ENCODE measurements at places on chromosomes 5 and 9. TPM values are rescaled to one million over a fixed set of nuclear protein-coding genes. Genes with fewer than 3 reads are reported as not detected.

- no peak for DNase-seq
Observed at GRCh38 chr9:83920469-83920926, 734 bp downstream of the KIF27 start.

DNA sequence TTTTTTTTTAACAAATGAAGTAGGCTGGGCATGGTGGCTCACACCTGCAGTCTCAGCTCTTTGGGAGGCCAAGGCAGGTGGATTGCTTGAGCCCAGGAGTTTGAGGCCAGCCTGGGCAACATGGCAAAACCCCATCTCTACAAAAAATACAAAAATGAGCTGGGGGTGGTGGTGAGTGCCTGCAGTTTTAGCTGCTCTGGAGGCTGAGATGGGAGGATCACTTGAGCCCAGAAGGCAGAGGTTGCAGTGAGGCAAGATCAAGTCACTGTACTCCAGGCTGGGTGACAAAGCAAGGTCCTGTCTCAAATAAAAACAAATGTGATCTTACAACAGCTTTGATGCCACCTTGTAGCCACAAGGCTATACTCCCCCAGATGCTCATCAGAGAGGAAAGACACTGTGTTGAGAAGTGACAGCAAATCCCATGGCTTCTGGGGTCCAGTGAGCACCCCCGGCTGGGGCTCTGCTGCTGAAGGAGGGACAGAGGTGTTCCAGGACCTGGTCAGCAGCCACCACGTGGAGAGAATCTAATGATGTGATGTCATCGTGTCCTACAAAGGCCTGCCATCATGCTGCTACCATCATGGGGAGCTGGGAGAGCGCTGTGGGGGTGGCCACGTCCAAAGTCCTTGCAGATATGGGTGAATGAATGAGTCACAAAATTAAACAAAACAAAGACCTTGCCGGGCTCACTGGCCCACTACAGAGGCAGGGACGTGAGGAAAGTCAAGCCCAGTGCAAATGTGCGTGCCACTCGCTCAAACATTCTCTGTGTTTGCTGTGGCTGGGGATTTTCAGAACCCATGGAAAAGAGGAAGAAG lies 60.7 kb downstream of the PRRT1B start:
- no peak for DNase-seq

GRCh38 chr5:133232435-133232834 lies 180.6 kb downstream of the HSPA4 start:
- DNase-seq, result no peak

DNA sequence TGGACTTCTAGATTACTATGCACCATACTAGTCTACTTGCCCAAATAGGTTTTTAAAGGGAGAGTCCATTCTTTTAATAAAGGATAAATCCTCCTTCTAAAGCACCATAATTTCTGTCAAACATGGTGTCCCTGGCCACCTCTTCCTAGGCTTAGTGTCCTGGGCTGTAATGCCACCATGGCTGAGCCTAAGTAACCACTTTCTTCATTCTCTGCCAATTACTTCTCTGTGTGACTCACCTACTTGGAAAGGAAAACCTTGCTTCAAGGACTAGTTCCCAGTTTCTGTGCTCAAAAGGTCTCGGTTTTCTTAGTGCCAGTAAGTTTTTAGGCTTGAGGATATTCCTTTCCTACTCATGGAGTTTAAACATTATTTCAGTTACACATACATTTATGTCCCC lies 273.4 kb downstream of the DENND1A start:
- DNase-seq, result no peak

GRCh38 chr5:173710528-173710927 lies 94.1 kb upstream of the BOD1 start:
- no peak for DNase-seq

- DNase-seq, result no peak
Observed at GRCh38 chr9:127457191-127457878, 6.0 kb downstream of the LRSAM1 start.

- no peak for DNase-seq
Observed at GRCh38 chr9:88818495-88819201, 172.6 kb upstream of the S1PR3 start.

DNA sequence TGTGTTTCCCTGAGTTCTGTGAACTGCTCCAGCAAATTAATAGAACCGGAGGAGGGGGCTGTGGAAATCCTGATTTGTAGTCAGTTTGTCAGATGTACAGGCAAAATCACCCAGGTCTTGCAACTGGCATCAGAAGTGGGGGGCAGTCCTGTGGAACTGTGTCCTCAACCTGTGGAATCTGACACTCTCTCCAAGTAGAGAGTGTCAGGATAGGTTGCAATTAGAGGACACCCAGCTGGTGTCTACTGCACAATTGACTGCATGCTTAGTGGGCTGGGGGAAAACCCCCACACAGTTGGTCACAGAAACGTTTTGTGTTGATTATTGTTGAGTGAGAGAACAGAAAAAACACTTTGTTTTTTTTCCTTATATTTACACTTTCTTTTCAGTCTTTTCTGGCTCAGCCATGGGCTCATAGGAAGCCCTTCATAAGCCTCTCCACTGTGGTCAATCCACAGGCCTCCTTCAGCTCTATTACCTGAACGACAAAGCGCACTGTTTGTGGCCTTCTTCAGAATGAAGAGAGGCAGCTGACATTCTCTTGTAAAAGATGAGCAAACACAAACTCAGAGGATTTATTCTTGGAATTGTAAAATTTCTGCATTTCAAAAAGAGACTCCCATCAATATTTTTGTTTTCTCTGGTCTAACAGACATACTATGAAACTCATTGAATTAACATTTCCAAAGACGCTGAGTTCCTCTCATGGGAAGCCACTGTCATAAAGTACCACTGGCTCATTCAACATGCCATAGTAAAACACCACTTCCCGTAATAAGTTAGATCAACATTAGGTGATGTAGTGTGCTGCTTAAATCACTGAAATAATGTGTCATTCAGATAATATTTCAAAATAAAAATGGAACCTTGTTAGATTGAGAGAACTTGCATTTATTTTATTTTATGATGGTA lies 348.9 kb upstream of the RFX3 start:
- no peak for DNase-seq

DNA sequence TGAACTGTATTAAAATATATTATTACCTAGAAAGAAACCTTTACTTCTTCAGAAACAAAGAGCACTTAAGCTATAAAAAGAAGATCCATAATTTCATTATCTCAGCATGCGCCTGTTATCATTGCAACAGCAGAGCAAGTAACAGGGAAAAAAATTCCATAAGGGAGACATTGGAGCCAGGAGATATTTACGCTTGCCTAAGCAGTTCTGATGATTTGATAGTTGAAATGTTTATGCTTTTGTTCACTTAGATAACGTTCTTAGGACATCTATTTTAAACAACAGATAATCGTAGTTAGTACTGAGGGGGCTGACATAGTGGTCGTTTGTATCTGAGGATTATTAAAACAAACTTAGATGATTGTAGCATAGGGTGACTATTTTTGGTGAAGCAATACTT lies 252.5 kb downstream of the NNT start:
- no peak for DNase-seq

- no peak for DNase-seq
Observed at GRCh38 chr9:17744786-17745185, 165.9 kb downstream of the SH3GL2 start.

DNA sequence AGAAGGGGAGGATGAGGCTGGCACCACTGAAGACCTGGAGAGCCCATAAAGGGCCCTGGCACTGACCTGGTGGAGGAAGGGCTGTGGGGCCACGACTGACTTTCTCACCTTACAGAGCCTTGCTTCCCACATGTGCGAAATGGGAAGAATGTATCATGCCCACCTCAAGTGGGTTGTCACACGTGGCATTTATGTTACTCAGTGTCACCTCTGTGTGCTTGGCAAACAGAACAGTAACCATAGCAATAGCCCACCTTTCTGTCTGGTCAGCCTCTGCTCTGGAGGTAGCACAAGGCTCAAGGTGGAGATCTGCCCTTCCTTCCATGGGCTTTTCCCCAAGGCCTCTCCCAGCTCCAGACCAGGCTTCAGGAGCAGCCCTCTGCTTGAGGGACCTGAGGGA lies 16.7 kb downstream of the TCF7 start:
- DNase-seq, result peak; percentile 55

DNA sequence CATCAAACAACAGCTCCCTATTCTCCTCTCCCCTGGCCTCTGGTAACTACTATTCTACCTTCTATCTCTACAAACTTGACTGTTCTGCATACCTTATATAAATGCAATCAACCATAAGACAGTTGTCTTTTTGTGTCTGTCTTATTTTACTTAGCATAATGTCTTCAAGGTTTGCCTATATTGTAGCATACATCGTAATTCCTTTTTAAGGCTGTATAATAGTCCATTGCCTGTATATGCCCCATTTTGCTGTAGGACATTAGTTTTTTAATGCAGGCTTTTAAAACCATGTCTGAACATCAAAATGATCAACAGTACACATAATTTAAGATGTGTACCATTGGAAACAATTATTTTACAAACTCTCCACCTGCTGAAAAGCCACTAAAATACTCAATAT lies 12.4 kb downstream of the ANKH start:
- DNase-seq, result no peak

DNA sequence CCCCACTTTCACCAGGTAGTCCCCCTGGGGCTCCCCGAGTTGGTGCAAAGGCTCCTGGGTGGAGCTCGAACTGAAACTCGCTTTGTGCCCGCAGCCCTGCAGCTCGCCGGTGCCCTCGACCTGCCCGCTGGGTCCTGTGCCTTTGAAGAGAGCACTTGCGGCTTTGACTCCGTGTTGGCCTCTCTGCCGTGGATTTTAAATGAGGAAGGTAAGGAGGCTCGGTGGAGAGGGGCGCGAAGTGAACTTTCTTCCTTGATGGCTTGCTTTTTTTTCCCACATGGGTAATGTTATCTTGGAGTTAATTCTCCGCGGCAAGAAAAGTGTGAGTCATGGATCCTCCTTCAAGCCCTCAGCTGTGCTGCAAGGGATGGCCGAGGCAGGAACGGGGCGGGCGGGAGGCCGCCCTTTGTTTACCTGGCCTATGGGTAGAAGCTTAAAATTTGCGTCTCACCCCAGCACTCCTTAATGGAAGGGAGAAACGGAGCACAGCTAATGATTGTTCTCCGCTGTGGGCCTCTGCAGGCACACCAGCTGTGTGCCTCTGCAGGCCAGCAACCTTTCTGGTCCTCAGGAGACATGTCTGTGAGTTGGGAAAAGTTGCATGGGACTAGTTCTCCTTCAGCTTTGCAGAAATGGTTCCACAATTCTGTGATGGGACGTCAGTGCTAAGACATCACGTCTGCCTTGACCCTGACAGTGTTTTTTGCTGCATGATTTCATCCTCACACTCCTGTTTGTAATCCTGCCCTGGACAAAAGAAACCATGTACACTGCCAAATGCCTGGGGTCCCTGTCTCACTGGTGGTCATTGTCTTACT lies 1.1 kb downstream of the MAMDC2 start:
- DNase-seq, result no peak

- no peak for DNase-seq
Observed at GRCh38 chr9:122777935-122778627, 10.7 kb upstream of the OR5C1 start.

DNA sequence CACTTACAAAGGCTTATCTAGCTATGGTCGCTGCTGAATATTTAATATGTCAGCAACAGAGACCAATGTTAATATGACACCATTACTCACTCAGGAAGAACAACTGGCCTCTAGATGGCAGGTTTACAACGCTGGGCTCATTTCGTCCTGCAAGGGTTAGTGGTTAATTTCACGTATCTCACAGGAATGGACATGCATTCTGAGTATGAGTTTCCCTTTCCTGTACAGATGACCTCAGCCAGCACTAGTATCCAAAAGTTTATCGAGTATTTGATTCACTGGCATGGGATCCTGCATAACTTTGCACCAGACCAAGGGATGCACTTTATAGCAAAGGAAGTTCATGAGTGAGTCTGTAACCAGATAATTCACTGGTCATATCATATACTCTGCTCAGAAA lies 8.7 kb upstream of the TRPC7 start:
- DNase-seq, result no peak

- DNase-seq, result no peak
Observed at GRCh38 chr5:138664276-138664943, 88.8 kb upstream of the CTNNA1 start.

DNA sequence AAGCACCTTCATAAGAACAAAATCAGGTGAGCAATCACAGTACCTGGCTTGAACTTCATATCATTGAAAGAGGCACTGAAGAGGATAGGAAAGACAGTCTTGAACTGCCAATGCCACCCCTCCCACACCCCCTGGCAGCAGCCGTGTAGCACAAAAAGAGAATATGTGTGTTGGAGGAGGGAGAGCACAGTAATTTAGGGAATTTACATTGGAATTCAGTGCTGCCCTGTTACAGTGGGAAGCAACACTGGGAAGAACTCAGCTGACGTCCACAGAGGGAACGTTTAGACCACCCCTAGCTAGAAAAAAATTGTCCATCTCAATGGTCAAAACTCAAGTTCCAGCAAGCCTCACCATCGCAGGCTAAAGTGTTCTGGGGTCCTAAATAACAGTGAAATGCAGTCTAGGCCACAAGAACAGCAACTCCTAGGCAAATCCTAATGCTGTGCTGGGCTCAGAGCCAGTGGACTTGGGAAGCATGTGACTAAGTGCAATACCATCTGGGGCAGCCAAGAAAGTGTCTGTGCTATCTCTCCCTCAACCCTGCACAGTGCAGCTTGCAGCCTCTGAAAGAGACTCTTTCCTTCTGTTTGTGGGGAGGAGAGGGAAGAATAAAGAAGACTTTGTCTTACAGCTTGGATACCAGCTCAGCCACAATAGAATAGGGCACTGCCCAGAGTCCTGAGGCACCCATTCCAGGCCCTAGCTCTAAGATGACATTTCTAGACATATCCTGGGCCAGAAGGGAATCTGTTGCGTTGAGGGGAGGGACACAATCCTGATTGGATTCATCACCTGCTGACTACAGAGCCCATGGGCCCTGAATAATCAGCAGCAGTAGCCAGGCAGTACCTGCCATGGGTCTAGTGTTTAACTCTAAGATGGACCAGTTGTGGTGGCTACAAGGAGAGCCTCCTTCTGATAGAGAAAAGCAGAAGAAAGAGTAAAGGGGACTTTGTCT lies 62.1 kb upstream of the VLDLR start:
- DNase-seq, result no peak

DNA sequence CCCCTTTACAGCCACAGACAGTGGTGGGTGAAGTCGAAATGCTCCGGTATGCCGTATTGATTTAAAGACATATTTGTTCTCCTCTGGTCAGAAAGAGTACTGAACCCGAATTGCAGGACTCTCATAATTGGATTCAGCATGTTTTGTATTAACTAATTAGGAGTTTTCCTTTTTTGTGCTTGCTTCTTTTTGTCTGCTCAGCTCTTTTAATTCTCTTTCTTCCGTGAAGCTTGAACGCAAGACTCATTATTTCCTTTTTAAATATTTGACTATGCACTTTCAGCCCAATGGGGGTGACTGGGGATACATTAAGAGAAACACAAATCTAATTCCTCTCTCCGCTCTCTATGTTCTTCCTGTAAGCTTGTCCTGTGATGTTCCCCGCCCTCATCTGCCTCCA lies 246.6 kb upstream of the IRX2 start:
- DNase-seq, result no peak

DNA sequence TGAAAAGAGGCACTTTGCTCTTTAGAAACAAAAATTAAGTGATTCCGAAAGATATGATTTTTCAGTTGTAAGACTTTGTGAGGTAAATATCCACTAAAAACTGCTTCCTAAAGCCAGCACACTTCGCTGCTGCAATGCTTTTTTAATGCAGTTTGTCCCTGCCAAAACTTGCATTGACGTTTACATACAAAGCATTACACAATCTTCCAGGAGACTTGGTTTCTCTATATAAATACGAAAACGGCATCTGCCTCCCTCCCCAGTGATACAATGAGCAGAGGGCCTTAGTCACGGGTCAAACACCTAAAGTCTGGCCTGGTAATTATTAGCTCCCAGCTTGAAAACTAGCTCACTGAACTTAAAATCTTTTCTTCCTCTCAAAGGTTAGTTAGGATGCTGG lies 170.7 kb downstream of the TSSK1B start:
- DNase-seq, result no peak

FAXDC2 gene
- not detected for total RNA-seq

SV2C gene
- total RNA-seq, result 0.19 TPM

FCN2 gene
- total RNA-seq, result not detected

GMCL2 gene
- total RNA-seq, result not detected
